Myocyte (in vitro differentiated cells): ENCODE measurements at places on chromosomes 12 and 14.

- DNase-seq = no peak
Observed at GRCh38 chr14:85319101-85319500, 210.8 kb upstream of the FLRT2 start.

DNA sequence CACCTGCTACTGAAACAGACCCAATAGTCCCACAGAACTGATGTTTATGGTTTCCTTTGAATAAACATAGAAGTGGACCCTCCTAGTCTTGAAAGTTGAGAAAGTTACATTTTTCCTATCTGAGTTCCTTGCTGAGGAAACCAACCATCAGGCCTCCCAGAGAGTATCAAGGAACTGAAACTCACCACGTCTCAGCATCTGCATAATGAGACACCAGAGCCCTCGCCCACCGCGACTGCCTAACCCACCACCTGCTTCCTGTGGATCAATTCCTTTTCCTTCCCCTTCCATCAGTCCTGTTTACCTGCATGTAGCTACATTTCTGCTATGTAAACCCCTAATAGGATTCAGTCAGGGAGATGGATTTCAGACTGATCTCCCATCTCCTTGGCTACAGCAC lies 443.2 kb upstream of the TMEM132C start:
- DNase-seq = no peak

DNA sequence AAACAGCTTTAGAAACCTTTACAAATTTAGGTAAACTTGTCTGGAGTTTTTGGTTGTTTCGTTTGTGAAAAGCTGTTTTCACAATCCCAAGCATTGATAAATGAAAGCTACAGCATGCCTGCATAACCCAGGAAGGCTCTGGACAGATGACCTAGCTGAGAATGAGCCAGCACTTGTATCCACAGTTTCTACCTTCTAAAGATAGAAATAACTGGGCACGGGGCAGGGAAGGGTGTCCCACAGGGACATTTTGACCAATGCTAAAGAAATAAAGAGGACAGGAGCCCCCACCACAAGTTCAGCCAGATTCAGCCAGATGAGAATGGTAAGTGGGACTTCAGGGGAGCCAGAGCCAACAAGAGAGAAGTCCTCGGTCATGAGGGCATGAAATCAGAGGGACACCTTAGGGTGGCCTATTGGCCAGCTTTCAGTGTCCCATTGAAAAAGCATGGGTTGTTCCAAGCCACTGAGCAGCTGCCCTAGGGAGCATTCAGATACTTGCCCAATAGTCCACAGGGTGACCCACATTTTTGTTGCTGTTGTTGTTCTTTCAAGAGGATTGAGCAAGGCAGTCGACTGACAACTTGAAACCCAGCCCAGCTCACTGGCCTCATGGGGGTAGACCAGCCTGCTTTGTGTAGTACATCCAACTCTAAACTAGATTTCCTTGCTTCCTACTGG lies 140.3 kb upstream of the NUDT4 start:
- DNase-seq = peak; percentile 33

GRCh38 chr14:101556131-101556530 lies 5.2 kb upstream of the DIO3 start:
- DNase-seq = no peak

- DNase-seq = peak; percentile 77
Observed at GRCh38 chr14:69711881-69712560, 54.9 kb upstream of the SRSF5 start.

GRCh38 chr14:91831337-91831736 lies 36.0 kb downstream of the TC2N start:
- no peak for DNase-seq

GRCh38 chr12:56753566-56753965 lies 1.4 kb upstream of the PRIM1 start:
- no peak for DNase-seq

GRCh38 chr12:90280564-90281058 lies 572.0 kb upstream of the ATP2B1 start:
- DNase-seq = peak; percentile 75

- no peak for DNase-seq
Observed at GRCh38 chr14:99686557-99687283, 2.6 kb downstream of the CYP46A1 start.

- DNase-seq = no peak
Observed at GRCh38 chr12:71524626-71525025, 85.0 kb downstream of the LGR5 start.
